HS-5 (cell line): ENCODE measurements at places on chromosomes 1 and 21.

DNA sequence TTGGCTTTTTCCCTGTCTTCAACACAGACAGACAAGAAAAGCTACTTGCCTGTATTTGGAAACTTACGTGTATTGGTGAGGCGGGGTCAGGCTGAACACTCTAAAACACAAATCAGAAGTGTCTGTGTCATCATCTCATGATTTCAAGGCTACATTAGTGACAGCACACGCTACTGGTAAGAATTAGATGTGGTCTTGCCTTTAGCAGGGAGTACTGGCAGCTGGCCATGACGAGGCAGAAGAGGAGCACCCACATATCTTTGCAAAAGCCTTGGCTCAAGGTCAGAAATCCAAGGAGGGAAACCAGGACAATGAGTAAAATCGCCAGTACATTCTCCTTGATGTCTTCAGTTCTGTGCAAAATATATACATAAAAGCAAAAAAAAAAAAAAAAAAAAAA, 77.7 kb downstream of the PCNX2 start:
- DNase-seq, result no peak

GRCh38 chr1:8133657-8134430, 107.7 kb upstream of the ERRFI1 start:
- peak; percentile 75 for DNase-seq

DNA sequence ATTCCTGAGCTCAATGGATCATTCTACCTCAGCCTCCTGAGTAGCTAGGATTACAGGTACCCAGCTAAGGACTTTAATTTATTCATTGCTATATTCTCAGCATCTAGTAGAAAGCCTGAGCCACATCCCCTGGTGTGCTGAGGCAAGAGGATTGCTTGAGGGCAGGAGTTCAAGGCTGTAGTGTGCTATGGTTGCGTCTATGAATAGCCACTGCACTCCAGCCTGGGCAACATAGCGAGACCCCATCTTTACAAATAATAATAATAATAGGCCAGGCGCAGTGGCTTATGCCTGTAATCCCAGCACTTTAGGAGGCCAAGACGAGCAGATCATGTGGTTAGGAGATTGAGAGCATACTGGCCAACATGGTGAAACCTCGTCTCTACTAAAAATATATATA, 3.3 kb upstream of the RPS6KA1 start:
- no peak for DNase-seq

DNA sequence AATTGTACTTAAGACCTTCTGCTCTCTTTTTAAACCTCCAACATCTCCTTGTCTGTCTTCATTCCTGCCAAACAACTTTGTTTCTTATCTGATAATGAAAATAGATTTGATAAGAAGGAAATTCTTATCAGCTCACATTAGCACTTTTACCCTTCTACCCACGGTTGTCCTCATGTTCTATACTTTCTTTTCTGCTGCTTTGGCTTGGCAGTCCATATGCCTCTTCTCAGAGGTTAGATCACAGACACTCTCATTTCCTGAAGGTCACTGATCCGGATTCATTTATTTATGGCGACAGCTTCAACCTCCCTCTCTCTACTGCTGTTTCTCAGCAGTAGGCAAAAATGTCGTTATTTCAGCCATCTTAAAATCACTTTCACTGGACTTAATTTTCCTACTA, 2015.8 kb downstream of the NCAM2 start:
- no peak for DNase-seq

DNA sequence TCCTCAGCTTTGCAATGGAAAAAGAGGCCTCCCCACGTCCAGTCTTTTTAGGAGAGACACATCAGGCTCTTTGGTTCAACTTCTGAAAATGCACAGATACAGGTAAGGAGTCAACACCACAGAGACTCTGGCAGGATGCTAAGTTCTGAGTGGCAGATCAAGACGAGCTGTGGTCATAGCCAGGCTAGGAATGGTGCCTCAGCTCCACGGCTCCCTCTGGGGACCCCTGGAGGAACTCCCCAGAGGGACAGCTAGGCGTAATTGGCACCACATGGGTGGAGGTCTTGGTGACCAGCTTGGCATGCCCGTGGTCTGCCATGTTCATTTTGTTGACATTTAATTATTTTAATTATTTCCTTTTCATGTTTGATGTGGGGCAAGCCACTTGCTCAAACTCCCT, 206.1 kb downstream of the KAZN start:
- DNase-seq, result no peak

DNA sequence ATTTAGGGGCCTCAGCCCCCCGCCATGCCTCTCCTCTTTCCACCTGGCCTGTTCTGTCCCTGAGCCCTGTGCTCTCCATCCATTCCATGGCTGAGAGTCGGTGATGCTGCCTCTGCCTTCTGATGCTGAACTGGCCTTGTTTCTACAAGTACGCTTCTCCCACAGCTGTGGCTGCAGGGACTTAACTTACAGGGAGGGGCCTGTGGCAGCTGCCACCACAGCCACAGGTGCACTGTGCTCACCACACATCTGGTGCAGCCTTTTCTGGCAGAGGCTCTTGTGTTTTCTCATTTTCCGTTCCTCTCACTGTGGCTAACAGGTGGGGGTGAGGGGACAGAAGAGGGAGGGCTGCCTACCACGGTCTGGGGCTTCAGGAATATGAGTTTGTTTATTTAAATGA, 4.2 kb downstream of the FMO1 start:
- no peak for DNase-seq

DNA sequence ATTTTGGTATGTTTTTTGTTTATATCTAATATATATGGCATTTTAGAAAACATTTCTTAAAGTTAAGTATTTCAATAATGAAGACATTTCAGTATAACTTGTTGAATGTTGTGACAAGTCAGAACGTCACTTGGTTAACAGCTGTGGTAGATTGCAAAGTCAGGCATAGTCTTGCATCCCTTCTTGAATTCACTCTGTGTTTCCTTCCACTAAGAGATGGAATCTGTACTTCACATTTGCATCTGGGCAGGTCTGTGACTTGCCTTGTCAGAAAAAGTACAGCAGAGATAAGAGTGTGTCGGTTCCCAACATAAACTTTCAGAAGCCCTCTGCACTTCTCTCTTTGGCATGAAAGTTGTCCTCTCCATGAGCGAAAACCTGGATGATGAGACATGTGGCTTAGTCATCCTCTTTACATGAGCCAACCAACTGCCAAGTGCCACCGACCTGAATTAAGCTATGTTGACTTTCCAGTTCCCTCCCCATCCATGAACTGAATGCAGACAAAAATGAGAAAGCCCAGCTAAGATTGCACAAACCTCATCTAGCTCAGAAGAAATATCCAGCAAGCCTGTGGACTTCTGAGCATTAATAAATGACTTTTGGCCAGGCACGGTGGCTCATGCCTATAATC, 1730.2 kb downstream of the MRPL39 start:
- no peak for DNase-seq

DNA sequence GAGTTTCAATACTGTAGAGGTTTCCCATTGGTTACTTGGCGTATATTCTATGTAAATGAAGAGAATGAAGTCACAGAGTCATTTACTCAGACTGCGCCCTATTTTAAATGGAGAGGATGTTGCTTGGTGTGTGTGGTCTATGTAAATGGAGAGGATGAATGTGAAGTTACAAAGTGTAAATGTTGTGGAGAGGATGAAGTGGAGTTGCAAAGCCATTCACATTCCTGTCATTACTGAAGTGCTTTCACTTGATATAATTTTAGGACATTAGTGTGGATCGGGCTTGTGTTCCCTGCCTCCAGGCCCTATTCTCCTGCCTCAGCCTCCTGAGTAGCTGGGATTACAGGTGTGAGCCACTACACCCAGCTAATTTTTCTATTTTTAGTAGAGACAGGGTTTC, 99.4 kb upstream of the CACYBP start:
- DNase-seq, result no peak

DNA sequence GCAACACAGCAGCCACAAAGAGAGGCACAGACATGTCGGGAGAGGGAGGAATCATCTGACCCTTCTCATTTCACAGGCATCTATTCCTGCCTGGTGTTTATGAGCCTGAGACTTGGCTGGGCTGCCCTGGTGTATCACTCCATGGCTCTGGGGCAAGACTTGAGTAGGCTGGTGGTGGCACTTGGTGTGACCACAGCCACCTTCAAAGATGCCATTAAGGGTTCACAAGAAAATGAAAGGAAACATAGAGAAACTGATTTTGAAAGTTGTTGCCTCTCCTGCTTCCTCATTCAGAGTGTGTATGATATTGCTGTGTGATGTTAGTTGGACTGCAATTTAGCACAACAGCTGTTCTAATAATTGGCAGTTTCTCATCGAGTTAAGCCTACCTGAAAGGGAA, 298.8 kb downstream of the FAM72C start:
- DNase-seq, result no peak

DNA sequence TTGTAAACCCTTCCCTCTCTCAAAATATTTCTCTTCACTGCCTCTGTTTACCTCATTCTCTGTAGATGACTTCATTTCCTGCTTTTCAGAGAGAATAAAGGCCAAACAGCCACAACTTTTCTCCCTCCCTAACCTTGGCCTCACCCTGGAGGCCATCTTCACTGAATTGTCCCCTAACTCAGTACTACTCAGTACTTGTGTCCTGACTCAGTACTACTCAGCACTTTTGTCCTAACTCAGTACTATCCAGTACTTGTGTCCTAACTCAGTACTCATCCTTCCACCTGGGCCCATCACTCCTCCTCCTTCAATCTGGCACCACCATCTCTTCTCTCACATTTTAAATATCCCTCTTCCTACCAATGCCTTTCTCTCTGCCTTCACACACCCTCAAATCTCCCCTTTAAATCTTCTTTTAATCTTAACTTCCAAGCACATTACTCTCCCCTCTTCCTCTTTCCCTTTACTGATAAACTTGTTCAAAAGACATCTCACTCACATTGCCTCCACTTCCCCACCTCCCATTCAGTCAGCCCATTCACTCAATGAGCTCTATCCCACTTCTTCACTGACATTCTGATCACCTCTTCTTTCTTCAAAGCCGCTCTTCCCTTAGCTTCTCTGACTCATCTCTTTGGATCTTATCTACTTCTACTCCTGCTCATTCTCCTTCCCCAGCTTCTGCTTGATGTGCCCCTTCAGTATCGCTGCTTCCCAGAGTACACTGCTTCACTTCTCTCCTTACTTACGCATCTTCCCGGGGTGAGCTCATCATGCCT, 121.4 kb downstream of the RNF220 start:
- DNase-seq, result no peak

DNA sequence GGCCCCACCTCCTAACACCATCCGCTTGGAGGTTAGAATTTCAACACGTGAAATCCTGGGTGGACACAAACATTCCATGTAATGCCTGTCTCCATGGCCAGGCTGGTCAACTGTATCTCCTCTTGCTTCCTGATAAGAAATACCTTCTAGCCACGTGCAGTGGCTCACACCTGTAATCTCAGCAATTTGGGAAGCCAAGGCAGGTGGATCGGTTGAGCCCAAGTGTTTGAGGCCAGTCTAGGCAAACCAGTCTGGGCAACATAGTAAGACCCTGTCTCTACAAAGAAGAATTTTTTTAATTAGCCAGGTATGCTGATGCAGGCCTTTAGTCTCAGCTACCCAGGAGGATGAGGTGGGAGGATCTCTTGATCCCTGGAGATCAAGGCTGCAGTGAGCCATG, 58.3 kb upstream of the GALNT2 start:
- DNase-seq, result no peak

DNA sequence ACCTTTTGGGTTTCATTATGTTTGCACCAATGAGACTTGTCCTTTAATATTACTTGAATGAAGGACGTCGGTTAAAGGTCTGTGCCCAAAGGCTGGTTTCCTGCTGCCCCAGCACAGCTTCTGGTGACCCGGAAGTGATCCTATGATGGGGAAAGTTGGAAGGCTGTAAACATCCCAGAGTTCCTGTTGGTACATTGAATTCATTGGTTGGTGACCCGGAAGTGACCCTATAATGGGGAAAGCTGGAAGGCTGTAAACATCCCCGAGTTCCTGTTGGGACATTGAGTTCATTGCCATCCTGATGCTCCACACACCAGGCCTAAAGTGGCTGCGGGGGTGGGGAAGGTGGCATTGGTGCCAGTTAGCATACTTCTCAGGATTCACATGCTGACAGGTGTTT, 187.3 kb downstream of the RYR2 start:
- DNase-seq, result no peak

GRCh38 chr1:1432274-1432950, 3.1 kb upstream of the VWA1 start:
- no peak for DNase-seq

DNA sequence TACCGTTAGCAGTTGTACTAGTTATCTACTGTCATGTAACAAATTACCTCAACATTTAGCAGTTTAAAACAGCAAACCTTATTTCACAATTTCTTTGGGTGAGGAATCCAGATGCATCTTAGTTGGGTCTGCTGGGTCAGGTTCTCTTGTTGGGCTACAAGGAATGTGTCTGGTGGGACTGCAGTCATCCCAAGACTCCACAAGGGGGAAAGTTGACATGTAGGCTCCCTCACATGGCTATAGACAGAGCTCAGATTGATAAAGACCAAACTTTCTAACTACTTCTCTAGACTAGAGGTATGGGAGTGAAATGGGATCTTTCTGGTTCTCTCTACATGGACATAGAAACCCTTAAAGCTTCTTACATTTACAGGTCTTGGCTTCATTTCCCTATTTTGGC, 160.9 kb downstream of the UCK2 start:
- no peak for DNase-seq

- DNase-seq, result no peak
Observed at GRCh38 chr1:105294838-105295237, 1545.1 kb downstream of the AMY1C start.

DNA sequence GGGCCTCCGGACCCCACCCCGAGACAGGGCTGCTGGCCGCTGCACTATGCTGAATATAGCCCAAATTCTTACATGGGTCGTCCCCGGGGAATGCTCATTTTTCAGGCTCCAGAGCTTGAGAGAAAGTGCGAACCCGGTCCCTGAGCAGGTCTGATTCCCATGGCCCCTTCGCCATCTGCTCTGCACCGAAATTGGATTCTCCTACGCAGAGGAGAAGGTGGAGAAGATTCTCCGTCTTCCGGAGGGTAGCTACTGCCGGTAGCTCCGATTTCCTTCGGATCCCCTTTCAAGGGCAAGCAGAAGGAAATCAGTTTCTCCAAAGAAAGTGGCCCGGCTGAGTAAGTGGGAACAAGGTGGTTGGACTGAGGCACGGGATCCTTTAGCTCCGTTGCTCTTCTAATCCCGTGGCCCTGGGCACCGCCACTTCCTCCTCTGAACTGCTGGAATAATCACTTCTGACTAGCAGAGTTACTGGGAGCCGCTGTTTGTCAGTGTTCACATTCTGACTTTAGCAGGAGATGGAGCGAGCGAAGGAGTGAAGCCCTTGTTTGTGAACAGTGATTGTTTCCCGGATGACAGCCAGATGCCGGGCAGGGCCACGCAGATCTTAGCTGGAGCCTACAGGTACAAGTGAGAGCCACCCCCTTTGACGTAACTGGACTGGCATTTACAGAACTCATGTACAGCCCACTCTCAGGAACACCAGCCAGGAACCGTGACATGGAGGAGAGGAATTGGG, 1.1 kb upstream of the ZNF496 start:
- no peak for DNase-seq

GRCh38 chr21:35995522-35996088, 64.7 kb downstream of the SETD4 start:
- DNase-seq, result no peak

GRCh38 chr1:114134518-114134917, 19.2 kb downstream of the SYT6 start:
- DNase-seq, result no peak
